ENCODE measurements at places on chromosomes 4 and X. TPM values are rescaled to one million over a fixed set of nuclear protein-coding genes. Genes with fewer than 3 reads are reported as not detected.

DNA sequence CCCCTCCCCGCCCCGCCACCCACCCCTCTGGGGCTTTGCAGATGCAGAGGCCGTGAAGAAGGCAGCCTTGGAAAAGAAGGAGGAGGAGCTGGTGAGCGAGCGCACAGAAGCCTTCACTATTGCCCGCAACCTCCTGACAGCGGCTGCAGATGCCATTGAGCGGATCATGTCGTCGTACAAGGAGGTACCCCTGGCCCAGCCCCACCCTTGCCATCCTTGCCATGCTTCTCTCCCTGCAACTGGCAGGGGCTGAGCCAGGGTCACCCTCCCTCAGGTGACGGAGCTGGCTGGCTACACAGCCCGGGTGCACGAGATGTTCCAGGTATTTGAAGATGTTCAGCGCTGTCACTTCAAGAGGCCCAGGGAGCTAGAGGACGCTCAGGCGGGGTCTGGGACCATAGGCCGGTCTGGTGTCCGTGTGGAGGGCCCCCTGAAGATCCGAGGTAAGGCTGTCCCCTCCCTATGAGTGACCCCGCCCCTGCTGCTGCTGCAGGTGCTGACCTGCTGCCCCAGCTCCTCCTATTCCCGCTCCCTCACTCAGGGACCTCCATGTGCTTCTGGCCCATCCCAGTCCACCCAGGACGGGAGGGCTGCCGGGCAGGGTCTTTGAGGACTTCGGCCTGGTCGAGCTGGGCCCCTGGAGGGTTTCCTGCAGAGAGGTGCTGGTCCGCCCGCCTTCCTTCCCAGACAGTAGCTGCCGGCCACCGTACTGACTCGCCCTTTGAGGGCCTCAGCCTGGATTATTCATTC is 11.6 kb downstream of the ABCD1 start:
- DNase-seq: no peak

- DNase-seq: no peak
Observed at GRCh38 chr4:64756016-64756415, 346.8 kb upstream of the TECRL start.

DNA sequence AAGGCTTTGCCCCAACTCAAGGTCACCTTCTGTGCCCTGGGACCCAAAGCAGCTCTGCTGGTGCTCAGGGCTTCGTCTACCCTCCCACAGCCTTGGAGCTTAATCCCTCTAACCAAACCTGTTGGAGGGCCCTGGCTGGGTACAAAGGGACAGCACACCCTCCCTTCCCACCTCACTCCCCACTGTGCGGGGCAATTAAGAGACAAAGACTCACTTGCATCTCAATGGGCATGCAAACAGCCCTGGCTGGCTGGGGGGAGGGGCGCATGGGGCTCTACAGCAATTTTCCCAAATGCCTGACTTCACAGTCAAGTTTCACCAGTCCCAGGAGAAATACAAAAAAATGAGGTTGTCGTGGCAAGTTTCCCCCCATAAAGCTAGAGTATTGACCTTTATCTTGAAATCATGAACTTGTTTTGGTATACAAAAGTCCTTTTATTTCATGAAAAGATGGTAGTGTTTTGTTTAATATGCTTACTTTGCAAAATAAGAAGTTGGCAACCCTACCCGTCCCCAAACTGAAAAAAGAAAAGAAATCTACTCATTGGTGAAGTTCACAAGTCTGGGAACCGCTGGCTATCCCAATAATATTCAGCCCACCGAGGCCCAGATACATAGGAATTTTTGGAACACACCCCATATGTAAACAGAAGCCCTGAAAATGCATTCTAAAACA is 4.1 kb upstream of the CD99L2 start:
- no peak for DNase-seq

Gene CACNA1F
- not detected for total RNA-seq

- DNase-seq: no peak
Observed at GRCh38 chr4:82906469-82906868, 5.9 kb downstream of the THAP9 start.

DNA sequence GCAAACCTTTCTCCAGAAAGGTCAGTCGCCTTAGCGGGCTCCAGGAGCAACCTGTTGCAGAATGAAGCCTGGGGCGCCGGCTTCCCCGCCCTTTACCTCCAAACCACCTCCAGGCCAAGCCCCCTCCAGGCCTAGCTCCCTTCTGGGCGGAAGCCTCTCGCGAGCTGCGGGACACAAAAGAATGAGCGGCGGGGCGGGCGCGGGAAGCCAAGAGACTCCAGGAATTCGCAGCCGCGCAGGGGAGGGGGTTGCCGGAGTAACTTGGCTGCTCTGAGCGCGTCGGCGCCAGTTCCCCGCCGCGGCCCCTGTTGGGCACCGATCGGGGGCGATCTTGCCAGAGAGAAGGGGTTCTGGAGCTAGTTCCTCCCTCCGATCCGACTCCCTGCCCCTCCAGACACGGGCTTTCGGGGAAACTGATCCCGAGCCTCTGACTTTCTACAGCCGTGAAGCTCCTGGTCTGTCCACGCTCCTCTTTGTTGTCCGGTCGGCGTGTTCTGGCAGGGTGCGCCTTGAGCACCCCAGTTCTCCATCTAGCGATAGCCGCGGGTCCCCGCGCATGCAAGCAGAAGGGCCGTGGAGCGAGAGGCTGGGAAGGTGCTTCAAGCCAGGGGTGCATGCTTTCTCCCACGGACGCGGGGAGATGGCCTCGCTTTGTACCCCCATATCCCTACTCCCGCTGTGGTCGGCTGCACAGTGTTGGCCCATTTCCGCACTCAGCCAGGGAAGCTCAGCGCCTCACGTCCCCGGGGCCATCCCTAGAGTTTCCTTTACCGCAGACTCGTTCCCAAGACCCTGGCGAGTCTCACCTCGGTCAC is 1.2 kb downstream of the PROM1 start:
- DNase-seq: no peak

- no peak for DNase-seq
Observed at GRCh38 chr4:37693450-37694190, 7.4 kb upstream of the RELL1 start.

DNA sequence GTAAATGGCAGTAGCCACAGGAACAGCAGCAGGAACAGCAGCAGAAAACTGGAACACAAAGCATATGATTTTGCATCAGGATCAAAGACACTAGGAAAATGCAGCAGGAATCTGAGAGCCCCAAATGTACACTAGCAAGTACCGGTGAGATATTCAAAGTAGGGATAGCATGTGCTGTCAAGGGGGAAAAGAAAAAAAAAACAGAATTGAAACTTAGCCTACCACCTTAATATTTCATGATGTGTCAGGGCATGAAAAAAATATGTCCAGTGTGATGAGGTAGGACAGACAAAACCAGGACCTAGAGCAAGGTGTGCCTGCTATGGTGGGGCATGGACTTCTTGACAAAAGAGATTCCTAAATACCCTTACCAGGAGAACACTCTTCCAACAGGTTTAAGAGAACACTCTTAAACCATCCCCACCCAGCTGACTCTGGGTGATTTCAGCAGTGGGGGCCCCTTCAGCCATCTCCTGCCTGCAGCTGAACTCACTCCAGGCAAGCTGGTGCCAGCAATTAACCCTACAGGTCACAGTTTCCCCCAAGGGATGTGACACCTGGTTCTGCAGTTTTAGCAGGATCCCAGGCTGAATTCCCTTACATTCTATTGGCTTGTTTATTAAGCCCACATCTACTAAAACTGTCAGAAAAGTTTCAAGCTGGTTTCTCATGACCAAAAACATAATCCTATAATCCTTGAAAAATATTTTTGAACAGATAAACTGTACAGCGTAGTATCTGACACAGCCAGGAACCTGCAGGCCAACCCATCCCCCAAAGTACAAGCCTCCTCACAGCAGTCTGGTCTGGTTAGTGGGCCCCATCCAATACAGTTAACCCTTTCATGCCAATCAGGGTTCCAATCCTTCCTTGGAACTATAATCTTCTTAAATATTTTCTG is 62.9 kb upstream of the FMR1 start:
- no peak for DNase-seq

GRCh38 chr4:89619206-89619962 is 217.6 kb downstream of the SNCA start:
- no peak for DNase-seq

GRCh38 chrX:39874202-39874816 is 223.4 kb downstream of the BCOR start:
- no peak for DNase-seq

Gene ASB9
- total RNA-seq: not detected

Gene VSIG4
- total RNA-seq: not detected

DNA sequence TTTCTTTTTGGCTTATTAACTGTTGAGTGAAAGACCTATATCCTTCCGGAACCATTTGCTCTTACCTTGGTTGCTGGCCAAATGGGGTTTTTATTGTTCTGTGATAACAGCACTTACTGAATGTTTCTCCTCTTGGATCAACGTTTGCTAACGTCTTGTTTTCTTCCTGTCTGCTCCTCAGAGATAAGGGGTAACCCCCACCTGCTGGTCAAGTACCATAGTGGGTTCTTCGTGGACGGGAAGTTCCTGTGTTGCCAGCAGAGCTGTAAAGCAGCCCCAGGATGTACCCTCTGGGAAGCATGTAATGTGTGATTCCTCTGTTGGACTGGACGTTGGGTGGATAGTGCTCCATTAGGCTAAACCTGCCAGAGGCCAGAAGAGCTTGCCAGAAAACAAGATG is 15.3 kb downstream of the BMX start:
- DNase-seq: no peak

- DNase-seq: no peak
Observed at GRCh38 chr4:127251423-127251822, 381.3 kb upstream of the INTU start.

DNA sequence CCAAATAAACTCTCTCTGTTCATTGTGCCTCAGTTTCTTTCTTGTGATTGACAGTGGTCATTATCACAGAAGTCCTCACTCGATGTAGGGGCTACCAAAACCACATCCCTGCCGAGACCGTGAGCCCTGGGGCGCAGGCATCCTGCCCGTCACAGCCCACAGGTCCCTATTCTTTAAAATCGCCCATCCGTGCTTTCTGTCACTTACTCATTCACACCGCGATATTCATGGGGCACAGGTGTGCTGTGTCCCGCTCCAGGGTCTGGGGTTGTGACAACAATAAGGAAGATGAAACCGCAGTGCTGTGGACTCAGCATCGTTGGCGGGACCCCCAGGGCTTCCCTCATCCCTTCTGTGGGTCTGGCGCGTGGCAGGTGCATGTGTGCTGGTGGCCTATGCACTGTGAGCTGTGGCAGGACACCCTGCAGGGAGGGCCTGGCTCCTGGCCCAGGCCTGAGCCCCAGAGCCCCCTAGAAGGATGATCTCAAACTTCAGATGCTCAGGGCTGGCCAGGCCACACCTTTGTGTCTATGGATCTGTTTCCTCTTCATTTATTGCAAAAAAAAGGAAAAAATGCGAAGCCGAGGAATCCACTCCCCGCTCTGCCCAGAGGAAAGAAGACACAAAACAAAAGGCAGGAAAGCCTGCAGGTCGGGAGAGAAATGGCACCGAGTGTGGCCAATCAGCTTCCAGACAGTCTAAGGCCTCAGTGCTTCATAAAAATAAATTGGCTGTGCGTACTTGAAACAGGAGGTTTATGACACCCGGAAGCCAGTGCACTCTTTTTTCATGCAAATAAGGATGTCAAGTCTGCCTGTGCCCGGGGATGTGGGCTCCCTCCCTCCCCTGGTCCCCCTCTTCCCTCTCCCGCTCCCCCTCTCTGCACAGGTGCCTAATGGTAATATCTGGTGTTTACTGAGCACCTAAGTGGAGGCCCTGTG is 109.5 kb upstream of the ADRA2C start:
- no peak for DNase-seq

GRCh38 chrX:102599084-102599950 is at the start of gene ARMCX5:
Gene ARMCX5, plus strand, starts transcription at chrX:102599515. Its CDS starts 2,627 bp downstream, at chrX:102602142.
- peak; percentile 87 for DNase-seq

Gene TRPC5OS
- total RNA-seq: not detected

Measured in osteocyte (in vitro differentiated cells).